ENCODE measurements at places on chromosomes 7 and 10.

GRCh38 chr7:122468945-122469344 is 164.4 kb upstream of the FEZF1 start:
- DNase-seq: no peak

DNA sequence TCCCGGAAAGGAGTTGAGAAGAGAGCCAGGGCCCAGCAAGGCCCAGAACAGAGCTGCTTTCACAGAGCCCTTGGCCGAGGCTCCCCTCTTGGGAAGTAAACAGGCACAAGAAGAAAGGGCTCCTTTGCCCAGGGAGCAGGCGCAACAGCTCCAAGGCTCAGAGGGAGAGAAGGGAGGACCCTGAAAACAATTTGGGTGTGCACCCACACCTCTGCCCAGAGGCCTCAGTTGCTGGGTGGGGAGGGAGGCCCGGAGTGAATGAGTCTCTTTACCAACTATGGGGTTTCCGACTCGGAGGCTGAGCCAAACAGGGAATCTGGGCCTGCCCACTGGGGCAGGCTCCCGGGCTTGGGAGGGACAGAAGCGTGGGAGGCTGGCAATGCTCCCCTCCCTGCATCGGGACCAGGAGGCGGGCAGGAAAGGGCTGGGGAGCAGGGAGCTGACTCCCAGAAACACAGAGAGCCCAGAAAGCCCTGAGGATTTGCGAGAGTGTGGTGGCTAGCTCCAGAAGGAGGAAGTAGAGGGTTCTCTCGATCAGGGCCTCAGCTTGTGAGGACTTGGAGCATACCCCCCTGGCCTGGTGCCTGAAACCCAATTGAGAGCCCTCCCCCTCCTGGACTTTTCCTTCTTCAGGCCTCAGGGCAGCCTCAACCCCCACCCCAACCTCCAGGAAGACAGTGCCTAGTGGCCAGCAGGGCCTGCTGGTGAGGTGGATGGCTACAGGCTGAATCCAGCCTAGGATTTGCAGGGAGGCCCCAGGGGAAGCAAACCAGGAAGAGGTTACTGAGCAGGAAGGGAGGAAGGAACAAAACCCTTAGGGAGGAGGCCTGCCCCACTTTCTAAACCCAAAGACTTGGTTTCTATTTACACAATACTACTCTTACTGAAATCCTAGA is 6.2 kb downstream of the C10orf105 start:
- DNase-seq: no peak

DNA sequence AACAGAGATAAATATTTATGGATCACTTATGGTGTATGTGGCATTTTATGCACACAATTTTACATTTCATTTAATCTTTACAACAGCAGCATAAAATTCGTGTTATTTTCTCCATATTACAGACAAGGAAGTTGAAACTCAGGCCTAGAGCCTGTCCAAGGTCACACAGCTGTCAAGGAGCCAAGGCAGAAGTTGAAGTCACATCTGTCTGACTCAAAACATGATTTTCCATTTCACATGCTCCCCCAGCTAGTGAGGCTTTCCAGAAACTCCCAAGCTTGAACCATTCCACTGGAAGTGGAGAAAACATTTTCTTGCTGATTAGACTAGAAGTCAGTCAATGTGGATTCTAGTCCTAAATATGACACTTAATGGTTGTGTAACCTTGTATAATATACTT is 110.5 kb downstream of the HECTD2 start:
- DNase-seq: no peak

- no peak for DNase-seq
Measured at GRCh38 chr7:128042012-128042411, 10.8 kb upstream of the LRRC4 start.

DNA sequence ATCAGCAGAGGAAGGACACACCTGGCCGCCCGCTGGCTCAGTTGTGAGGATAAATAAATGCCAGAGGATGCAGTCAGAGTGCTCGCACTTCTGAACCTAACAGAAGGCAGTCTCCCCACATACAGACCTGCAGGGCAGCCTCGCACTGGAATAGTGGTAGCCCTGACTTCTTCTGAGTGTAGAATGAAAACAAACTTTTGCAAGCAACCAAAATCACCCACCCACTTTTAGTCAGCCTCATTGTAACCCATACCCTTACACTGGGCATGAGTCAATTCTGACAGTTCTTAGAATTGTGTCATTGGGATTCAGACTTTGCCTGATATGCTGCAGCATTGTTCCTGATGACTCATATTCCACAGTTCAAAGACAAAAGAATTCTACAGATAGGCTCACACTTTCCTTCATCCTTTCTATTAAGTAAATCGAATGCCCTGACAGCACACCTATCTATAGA is 167.0 kb upstream of the CDK1 start:
- no peak for DNase-seq

DNA sequence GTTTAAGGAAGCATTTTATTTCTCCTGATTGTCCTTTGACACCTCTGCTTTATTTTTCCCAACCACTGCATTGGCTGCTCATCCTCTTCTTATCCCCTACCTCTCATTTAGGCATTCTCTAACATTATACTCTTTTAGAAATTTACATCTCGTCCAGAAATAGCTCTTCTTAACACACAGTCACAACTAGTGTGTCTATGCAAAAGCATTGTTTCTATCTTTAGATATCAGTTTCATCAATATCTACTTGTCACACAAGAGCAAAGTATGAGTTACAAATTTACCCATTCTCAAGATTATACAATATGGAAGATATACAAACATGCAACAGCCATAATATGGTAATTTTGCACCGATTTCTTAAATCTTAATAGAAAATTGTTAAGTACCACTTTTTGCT is 35.7 kb upstream of the MDFIC start:
- DNase-seq: no peak

GRCh38 chr7:41729059-41729458 is 26.2 kb upstream of the INHBA start:
- DNase-seq: no peak

GRCh38 chr10:113780681-113781250 is 29.3 kb downstream of the PLEKHS1 start:
- DNase-seq: no peak

DNA sequence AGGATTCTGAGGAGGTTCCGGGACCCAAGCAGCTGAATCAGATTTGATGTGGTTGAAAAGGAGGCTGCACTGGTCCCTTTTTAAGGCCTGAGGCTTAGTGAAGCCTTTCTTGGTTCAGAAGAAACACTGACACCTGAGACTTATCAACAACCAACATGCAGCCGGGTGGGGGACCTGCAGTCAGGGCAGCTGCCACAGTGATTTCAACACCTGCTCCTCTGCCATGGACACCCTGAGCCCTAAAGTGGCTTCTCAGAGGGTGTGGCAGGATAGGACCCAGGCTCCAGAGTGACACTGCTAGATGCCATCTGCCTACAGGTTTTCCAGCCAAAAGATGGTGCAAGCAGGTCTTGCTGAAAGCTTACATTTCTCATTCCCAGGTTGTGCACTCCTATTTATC is 99.3 kb downstream of the COL13A1 start:
- no peak for DNase-seq

- DNase-seq: no peak
Measured at GRCh38 chr7:42128703-42129102, 108.3 kb downstream of the GLI3 start.

GRCh38 chr10:95253007-95253406 is 37.8 kb downstream of the PDLIM1 start:
- no peak for DNase-seq

GRCh38 chr10:100749309-100750217 is 4.2 kb downstream of the PAX2 start:
- no peak for DNase-seq

- no peak for DNase-seq
Measured at GRCh38 chr7:115066050-115066449, 144.2 kb downstream of the MDFIC start.

GRCh38 chr7:130494431-130494858 is 2.6 kb downstream of the MEST start:
- no peak for DNase-seq

- no peak for DNase-seq
Measured at GRCh38 chr7:101180130-101180755, at the start of gene NAT16. Gene NAT16 (minus strand): TSS chr7:101180293. CDS start chr7:101174807, 5,486 bp downstream.

Measured in CD8-positive, alpha-beta T cell (primary cell).